Iris pigment epithelial cell (primary cell): ENCODE measurements at places on chromosomes 6 and 20.
A peak's percentile ranks its signal among the peaks of the same experiment; 100 is the strongest.

GRCh38 chr20:37192137-37192854, 12.9 kb upstream of the MROH8 start:
- DNase-seq: peak; percentile 88

DNA sequence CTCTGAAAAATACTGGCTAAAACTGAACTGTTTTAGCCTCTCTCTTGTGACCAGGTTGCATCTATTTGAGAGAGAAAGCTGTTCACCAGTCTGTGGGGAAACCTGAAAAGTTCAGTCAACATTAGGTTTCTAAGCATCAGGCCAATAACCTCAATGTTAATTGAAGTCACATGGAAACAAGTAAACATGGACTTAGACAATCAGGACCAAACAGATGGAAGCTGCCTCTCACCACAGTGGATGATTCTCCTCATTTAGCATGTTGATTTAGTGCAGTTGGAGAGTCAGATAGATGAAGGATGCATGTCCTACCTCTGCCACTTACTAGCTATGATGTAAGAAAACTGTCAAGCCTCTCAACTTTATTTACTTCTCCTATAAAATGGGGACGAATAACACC, 18.2 kb downstream of the SCGN start:
- DNase-seq: no peak

DNA sequence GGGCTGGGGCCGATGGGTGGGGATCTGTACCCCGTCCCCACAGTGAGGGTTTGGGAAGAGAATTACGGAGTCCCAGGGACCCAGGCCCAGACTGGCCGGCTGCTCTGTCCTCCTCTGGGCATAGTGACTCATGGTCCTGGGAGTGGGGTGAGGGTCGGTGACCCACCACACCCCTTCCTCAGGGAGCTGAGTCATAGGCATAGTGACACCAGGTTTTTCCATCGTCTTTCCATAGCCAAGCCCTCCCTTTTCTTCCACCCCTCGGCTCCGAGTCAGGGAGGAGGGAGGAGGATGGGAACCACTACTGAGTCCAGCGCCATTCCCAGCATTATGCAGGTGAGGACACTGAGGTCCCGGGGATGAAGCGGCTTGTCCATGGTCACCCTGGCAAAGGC, 8.9 kb downstream of the CYP21A2 start:
- no peak for DNase-seq

DNA sequence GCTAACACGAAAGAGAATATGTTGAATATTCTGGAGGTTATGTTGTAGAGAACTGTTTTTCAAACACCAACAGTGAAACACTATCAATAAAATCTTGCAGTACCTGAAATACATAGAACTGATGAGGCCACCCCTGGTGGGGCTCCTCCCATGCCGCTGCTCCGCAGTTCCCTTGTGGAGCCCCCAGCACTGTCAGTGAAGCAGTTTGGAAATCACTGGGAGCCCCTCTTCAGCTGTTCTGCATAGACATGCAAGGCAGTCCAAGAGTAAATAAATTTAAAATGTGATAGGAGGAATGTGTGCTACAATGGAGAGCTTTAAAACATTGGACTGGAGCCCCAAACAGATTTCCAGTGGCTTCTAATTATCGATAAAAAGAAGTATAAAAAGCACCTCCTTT, 189.4 kb downstream of the FNDC1 start:
- DNase-seq: no peak

- DNase-seq: peak; percentile 81
Observed at GRCh38 chr20:47231382-47232039, 125.0 kb downstream of the ZMYND8 start.

DNA sequence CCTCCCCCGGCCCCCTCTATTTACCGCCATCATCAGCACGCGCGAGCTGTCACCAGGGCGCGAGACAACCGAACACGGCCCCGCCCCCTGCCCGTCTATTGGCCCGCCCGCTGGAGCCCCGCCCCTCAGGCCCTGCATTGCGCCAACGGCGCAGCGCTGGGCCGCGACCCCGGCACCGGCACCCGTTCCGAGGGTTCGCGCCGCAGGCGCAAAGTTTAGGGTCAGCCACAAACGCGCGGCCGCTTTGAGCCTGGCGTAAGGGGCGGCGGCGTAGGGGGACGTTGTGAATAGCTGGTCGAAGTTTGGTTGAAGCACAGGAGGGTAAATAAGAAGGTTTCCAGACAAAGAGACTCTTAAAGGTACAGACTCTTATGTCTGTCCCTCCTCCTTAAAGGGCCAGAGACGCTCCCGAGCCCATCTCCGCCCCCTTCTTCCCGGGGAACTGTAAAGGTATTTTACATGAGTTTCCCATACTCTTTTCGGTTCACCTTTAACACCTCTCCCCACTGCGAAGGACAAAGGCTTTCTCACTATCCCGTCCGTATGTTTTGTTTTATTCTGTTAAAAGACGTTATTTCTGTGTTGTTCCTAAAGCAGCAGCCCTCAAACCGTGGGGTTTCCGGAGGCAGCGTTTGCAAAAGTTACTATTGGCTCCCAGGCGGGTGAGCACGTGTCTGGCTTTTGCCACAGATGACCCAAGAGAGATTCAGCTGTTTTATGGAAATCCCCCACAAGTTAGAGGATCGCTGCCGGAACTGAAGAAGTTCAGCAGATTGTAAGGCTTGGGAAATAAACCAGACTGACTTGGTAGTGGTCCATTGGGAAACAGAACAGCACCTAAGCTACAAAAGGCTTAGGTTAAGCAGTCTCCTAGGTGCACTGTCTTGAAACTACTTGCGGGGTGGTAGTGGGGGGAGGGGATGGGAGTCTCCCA, at the start of gene USP49:
USP49 (minus strand) TSS at position 76 of the 934 bp plus-strand sequence. CDS start 88,392 bp downstream, outside the sequence.
- peak; percentile 96 for DNase-seq

- peak; percentile 39 for DNase-seq
Observed at GRCh38 chr6:43803783-43804549, 34.0 kb downstream of the VEGFA start.
